ENCODE measurements at places on chromosomes 13 and 19. TPM values are rescaled to one million over a fixed set of nuclear protein-coding genes. Genes with fewer than 3 reads are reported as not detected.

Gene ZNF14
- 14.6 TPM for total RNA-seq

Gene SYCN
- not detected for total RNA-seq

Gene SYNE4
- 7.4 TPM for total RNA-seq

Gene UBL3
- 32.3 TPM for total RNA-seq

Gene VSTM2B
- total RNA-seq: 0.18 TPM

Gene SLC6A16
- 3.2 TPM for total RNA-seq

Gene SIAH3
- 0.99 TPM for total RNA-seq

All from metanephros (tissue), 2 donors.